NCI-H526 treated with DMSO at 0.1 percent for 48 hours (cell line): ENCODE measurements at places on chromosomes 13 and 19.
A peak's percentile ranks its signal among the peaks of the same experiment; 100 is the strongest.

- no peak for DNase-seq
These were observed 73.7 kb downstream of the COG6 start for GRCh38 chr13:39729156-39729555.

- DNase-seq, result no peak
These were observed 196.7 kb upstream of the SLITRK6 start for GRCh38 chr13:85995788-85996418.

DNA sequence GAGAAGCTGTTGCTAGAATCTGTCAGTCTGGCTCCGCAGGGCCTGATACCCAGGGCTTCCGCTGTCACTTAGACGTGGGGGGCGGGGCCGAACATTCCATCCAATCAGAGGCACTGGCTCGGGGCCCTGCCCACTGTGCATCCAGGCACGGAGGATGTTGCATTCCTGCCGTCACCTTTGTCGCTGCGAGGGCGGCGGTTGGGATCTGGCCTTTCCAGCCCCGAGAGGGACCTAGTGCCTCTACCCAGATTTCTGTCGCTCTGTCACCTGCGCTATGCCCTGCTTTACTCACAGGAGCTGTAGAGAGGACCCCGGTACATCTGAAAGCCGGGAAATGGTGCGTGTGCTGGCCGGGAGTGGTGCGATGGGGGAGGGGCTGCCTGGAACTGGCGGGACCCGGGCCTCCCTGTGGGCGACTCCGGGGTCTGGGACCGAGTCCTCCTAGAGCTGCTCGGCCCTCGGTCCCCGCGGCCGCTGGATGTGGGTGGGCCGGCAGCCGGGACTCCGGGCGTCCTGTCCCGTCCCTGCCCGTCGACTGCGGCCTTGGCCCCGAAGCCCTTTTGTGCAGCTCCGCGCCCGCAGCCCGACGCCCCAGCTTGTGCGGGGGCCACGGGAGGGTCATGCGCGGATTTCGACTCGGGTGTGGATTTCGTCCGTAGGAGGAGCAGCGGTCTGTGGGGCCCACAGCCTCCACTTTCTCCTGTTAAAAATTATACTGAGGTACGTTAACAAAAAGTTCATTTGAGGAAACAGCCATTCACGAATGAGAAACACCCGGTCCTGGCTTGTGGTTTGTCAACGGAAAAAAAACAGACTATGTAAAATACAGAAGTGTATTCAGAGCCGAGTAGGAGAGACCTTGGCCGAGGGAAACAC, at the start of gene ZNF439:
ZNF439 (plus strand) TSS at position 133 of the 876 bp plus-strand sequence; CDS start at position 275, 142 bp downstream.
- peak; percentile 76 for DNase-seq

GRCh38 chr19:2424686-2425621, 2.4 kb downstream of the TIMM13 start:
- DNase-seq, result peak; percentile 3

DNA sequence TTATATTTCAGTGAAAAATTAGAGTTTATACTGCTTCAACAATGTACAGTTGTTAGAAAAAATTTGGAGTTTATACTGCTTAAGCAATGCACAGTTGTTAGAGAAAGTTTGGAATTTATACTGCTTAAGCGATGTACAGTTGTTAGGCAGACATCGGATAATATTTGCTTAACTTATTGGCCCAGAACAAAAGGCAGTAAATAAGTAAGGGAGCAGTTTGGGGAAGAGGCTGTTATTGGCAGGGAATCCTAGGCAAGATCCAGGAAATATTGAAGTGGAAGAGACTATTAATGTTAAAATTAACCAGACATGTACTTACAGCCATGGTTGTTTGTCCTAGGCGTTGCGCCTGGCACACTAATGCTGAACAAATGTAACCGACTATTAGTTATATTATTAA, 166.9 kb downstream of the GPC5 start:
- DNase-seq, result no peak

- DNase-seq, result no peak
These were observed 183.5 kb downstream of the DNAJC15 start for GRCh38 chr13:43206838-43207237.

DNA sequence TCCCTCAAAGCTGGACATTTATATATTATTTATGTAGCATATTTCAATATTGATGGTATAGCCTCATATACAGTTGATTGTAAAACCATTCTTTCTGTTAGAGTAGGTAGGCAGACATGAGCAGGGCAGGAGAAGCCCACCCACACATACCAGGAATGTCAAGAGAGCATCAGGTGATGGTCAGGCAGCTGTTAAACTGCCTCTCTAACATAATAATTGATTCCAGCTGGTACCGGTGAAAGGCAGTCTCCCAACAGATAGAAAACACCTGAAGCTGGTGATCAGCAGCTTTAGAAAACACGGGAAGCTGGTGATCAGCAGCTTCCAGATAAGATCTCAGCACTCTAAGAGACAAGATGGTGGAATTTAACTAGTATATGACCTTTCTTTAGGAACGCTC, 132.9 kb downstream of the SLITRK6 start:
- no peak for DNase-seq

GRCh38 chr13:102141625-102142472, 260.0 kb downstream of the FGF14 start:
- peak; percentile 13 for DNase-seq

DNA sequence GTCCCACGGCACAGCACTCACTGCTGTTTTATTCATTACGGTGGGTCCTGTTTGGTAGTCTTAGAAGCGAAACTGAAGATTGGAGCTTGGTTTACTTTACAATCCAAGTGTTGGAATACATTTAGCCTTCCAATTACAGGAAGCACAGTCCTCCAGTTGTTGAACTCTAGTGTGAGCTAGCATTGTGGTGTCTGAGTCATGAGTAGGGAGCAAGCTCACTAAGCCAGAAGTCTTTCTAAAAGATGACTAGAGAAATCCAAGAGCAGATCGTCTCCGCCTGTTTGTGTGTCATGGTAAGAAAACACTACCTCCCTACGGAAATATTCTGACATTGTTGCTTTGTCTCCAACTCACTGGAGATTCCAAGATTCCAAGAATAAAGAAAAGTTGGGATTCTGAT, 10.1 kb upstream of the SHISA2 start:
- DNase-seq, result no peak
